ENCODE measurements at places on chromosomes 7 and 10. TPM values are rescaled to one million over a fixed set of nuclear protein-coding genes. Genes with fewer than 3 reads are reported as not detected.
A peak's percentile ranks its signal among the peaks of the same experiment; 100 is the strongest.

DNA sequence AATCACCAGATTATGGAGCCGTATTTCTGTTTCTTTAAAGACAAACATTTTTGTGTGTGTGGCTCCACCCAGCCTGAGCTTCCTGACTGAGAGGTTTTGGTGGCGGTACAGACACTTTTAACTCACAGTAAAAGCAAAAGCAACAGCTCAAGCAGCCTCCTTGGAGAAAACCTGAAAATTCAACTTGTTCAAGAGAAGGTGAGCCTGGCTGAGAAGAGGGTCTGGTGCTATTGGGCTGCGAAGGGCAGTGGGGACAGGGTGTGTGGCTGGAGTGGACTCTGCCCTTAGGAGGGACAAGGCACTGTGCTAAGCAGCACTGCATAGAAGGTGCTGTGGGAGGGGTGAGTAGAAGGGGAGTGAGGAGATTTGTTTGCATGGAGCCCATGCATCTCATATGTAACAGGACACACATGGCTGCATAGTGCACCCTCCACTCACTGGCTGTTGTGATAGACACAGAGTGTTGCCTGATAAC lies at the start of gene GIMAP7:
TSS of gene GIMAP7 (plus strand) at position 125 of the 475 bp plus-strand sequence. CDS start 5,103 bp downstream, outside the sequence.
- H3K27me3 ChIP-seq: no peaks in the 10 kb centered on the region
- H3K4me3 ChIP-seq: peak within 1 kb of the TSS; percentile 93
- peaks cover 34% of the 10 kb centered on the region for H3K4me1 ChIP-seq
- peak within 1 kb of the TSS; percentile 88 for H3K27ac ChIP-seq

DNA sequence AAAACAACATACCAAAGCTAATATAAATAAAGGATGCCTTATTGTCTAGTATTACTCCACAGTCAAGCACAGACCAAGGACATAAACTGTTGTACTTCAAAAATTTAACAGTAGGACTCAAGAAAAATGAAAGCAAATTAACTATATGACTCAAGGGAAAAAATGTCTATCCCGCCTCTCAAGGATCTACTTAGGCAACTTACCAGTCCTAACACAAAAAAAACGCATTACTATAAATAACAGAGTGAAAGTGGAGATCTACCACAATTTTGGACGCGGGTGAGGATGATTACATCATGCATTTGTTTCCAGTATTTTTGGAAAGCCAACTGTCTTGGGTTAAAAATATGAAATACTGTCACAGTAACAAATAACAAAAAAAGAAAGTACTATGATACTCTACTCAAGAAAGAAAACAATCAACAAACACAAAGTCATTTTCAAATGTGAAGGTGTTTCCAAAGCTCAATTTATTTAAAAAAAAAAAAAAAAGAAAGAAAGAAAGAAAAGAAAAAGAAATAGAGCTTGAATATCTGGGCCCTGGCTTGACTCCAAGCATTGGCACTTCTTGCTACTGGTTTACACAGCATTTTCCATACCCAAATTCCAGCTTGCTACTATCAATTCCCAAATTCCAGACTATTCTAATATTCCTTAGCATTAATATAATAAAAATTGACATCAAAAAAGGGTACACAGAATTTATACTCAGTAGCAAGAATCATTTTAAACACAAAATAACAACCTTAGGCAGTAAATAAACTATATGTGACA lies 99.4 kb downstream of the RSU1 start:
- H3K27ac ChIP-seq: no peak overlapping the region
- no peaks in the 10 kb centered on the region for H3K4me1 ChIP-seq
- peaks cover 11% of the 10 kb centered on the region for H3K36me3 ChIP-seq

DNA sequence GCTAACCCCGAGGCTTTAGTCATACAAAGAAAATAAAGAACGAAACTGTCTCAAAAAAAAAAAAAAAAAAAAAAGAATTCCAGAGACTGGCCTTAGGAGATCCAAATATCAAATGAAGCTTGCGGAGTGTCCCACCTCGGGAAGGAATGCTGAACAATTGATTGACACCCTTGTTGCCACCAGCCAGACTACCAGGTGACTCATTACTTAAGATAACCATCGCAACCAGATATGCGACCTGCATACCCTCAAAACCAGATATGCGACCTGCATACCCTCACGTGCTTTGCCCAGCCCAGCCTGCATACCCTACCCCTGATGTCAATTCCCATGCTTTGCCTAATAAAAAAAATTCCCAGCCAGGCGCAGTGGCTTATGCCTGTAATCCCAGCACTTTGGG lies 2.7 kb upstream of the PRKRIP1 start:
- H3K4me1 ChIP-seq: peaks cover 11% of the 10 kb centered on the region
- no peak overlapping the region for H3K4me3 ChIP-seq
- H3K27me3 ChIP-seq: no peaks in the 10 kb centered on the region
- no peaks in the 10 kb centered on the region for H3K36me3 ChIP-seq
- no peak overlapping the region for H3K27ac ChIP-seq

GRCh38 chr10:130018730-130019185 lies 54.7 kb upstream of the EBF3 start:
- peaks cover 14% of the 10 kb centered on the region for H3K27me3 ChIP-seq
- H3K27ac ChIP-seq: no peak overlapping the region
- H3K4me1 ChIP-seq: no peaks in the 10 kb centered on the region
- H3K36me3 ChIP-seq: no peaks in the 10 kb centered on the region
- DNase-seq: no peak

DNA sequence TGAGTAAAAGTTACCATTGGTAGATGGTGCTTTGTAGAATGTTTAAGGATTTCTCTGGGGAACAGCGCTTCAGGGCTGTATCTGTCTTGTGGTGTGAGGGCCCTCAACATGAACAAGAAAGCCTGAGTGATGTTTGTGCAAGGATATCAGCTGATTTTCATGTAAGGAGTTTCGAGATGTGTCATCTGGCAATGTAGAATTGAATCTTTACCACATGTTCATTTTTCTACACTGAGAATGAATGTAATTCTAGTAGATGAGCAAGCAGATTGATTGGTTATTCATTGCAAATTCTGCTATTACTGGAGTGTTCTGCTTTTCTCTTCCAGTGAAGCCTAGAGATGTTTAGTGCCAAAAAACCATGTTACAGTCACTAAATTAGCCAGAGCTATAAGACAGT lies 87.7 kb downstream of the ST7 start:
- DNase-seq: no peak
- no peaks in the 10 kb centered on the region for H3K36me3 ChIP-seq
- H3K4me3 ChIP-seq: no peak overlapping the region
- no peaks in the 10 kb centered on the region for H3K27me3 ChIP-seq

DNA sequence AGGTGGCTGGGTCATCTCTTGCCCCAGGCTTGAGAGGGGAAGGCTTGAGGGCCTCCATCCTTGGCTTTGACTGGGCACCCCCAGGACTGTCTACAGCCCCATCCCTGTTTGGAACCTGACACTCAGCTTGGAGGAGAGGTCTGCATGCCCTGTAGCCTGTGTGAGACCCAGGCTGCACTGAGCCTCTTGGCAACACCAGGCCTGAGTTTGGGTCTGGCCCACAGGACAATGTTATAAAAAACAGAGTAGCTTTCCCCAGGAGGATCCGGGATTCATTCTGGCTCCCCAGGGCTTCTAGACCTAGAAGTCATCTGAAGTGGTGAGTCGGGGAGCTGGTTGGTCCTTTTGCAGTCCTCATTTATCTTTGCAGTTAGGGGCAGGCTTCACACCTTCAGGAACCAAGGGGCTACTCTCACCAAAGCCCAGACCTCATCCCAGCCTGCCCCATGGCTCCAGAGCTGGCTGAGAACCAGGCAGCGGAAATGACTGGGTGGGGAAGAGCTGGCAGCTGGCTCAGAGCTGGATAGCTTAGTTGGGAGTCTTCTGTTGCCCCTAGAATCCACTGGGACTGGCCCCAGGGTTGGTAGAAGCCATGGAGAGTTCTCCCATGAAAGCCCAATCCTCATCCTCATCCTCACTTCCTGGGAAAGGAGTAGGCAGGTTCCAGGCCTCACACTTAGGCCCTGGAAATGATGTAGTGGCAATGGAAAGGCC lies 68.8 kb downstream of the ADCYAP1R1 start:
- H3K4me1 ChIP-seq: no peaks in the 10 kb centered on the region
- no peaks in the 10 kb centered on the region for H3K27me3 ChIP-seq

DNA sequence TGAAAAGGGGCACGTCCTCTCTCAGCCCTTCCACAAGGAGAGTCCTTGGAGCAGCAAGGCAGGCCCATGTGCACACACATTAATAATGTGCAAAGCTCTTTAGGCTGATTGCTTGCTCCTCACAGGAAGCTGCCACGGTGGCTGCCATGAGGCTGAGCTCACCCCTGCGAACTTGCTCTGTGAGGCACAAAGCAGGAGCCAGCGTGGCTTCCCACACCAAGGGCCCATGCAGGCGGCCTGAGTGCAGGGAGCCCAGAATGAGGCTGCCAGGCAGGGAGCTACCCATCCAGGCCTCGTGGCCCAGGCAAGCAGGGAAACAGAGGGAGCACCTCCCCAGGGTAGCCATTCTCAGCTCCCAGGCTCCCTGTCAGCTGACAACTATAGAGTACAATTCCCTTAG lies 242.9 kb downstream of the GRID1 start:
- peaks cover 11% of the 10 kb centered on the region for H3K27me3 ChIP-seq
- no peak overlapping the region for H3K27ac ChIP-seq
- no peak for DNase-seq
- no peaks in the 10 kb centered on the region for H3K36me3 ChIP-seq
- H3K4me1 ChIP-seq: no peaks in the 10 kb centered on the region
- H3K4me3 ChIP-seq: no peak overlapping the region

DNA sequence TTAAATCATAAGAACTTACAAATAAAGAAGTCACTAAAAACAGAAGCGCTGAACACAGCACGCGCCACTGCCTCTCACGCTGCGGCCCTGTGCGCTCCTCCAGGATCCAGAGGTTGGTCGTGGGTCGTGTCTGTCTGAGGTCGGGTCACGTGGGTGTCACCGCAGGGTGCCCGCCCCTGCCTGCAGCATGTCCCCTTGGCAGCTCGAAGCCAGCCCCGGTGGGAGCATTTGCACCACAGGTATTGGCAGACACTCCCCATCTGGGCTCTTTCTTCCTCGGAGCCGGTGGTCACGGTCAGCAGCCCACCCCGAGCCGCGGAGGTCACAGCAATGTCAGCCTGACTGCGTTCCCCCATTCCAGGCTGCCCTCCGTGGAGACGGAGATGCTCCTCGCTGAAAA lies 88.6 kb downstream of the PDGFA start:
- no peaks in the 10 kb centered on the region for H3K36me3 ChIP-seq
- no peaks in the 10 kb centered on the region for H3K4me1 ChIP-seq
- no peak overlapping the region for H3K27ac ChIP-seq
- no peak overlapping the region for H3K4me3 ChIP-seq

DNA sequence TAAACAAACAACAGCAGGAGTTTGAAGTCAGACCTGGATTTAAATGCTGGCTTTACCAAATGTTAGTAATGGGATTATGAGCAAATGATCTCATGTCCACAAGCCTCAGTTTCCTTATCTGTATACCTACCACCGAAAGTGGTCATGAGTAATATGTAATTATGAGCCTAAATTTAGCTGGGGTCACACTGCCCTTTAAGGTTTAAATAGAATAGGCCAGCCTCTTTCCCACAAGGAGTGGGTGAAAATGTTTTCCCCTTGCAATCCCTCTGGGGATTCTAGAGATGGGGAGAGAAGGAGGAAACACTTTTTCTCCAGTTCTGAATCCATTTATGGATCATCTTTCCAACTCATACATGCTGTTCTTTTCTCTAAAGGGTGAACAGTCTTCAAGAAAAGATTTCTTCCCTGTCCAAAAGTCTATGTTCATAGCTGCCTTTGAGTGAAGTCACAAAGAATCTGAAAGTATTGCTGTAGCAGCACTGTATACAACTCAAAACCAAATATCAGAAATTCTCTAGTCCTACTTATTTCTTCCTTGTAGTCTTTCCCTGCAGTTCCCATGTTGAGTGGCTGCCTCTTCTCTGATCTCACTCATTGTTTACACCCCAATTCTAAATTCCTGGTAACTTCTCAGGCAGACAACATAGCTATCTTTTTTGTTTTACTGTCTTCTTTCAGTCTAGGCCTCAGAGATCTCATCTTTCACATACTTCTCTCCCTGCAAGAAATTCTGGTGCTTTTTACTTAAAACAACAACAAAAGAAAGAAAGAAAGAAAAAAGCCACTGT lies 7.4 kb upstream of the TSPAN12 start:
- no peaks in the 10 kb centered on the region for H3K4me1 ChIP-seq
- no peak for DNase-seq
- peaks cover 4% of the 10 kb centered on the region for H3K27me3 ChIP-seq
- no peak overlapping the region for H3K27ac ChIP-seq
- no peaks in the 10 kb centered on the region for H3K36me3 ChIP-seq

- peaks cover 20% of the 10 kb centered on the region for H3K4me1 ChIP-seq
- peak overlapping the region; percentile 100 for H3K4me3 ChIP-seq
- no peaks in the 10 kb centered on the region for H3K36me3 ChIP-seq
- DNase-seq: no peak
- H3K27me3 ChIP-seq: no peaks in the 10 kb centered on the region
Measured at GRCh38 chr7:131327049-131327625, 539 bp upstream of the MKLN1 start.

GRCh38 chr7:43584195-43584586 lies 1.3 kb downstream of the STK17A start:
- peak; percentile 59 for DNase-seq
- peaks cover 23% of the 10 kb centered on the region for H3K4me1 ChIP-seq
- H3K4me3 ChIP-seq: peak overlapping the region; percentile 96
- no peaks in the 10 kb centered on the region for H3K36me3 ChIP-seq
- no peaks in the 10 kb centered on the region for H3K27me3 ChIP-seq

DNA sequence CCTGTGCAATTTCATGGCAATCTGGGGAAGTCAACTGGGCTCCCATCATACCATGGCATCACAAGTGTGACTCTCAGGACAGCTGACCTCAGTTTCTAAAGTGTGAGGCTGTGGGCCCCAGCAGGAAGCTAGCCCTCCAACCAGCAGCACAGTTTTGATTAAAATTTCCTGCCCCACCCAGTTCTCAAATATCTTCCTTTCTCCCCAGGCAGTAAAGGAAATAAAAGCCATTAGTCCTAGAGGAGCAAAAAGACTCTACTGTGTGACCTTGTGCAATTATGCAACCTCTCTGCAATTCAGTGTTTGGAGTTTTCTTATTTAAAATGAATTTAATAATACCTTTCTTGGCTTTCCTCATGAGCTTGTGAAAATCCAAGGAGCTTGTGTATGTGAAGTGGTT lies 143.1 kb upstream of the CDCA7L start:
- no peaks in the 10 kb centered on the region for H3K36me3 ChIP-seq
- no peak for DNase-seq
- no peak overlapping the region for H3K27ac ChIP-seq
- peaks cover 3% of the 10 kb centered on the region for H3K27me3 ChIP-seq
- H3K4me3 ChIP-seq: no peak overlapping the region

GRCh38 chr10:34834274-34834673 lies 19.2 kb upstream of the PARD3 start:
- H3K4me3 ChIP-seq: no peak overlapping the region
- H3K4me1 ChIP-seq: peaks cover 2% of the 10 kb centered on the region
- no peak for DNase-seq
- no peaks in the 10 kb centered on the region for H3K36me3 ChIP-seq
- no peaks in the 10 kb centered on the region for H3K27me3 ChIP-seq

GRCh38 chr7:140153666-140154161 lies 23.1 kb downstream of the KDM7A start:
- no peak overlapping the region for H3K4me3 ChIP-seq
- H3K27me3 ChIP-seq: no peaks in the 10 kb centered on the region
- H3K4me1 ChIP-seq: peaks cover 9% of the 10 kb centered on the region
- H3K27ac ChIP-seq: no peak overlapping the region
- DNase-seq: no peak

- H3K4me1 ChIP-seq: no peaks in the 10 kb centered on the region
- H3K4me3 ChIP-seq: no peak overlapping the region
- H3K27ac ChIP-seq: no peak overlapping the region
- no peak for DNase-seq
Measured at GRCh38 chr10:49280001-49280408, 19.0 kb upstream of the C10orf71 start.

GRCh38 chr10:92814790-92815189 lies 33.5 kb upstream of the EXOC6 start:
- no peaks in the 10 kb centered on the region for H3K4me1 ChIP-seq
- no peak for DNase-seq
- no peaks in the 10 kb centered on the region for H3K27me3 ChIP-seq
- no peak overlapping the region for H3K27ac ChIP-seq
- H3K4me3 ChIP-seq: no peak overlapping the region

The RBP3 gene
- total RNA-seq: not detected

The CDHR3 gene
- total RNA-seq: 16.6 TPM

Data from T-cell (primary cell).